ENCODE measurements at places on chromosomes 16 and 17.
A peak's percentile ranks its signal among the peaks of the same experiment; 100 is the strongest.

GRCh38 chr16:49876716-49877129 lies 20.8 kb upstream of the ZNF423 start:
- peak; percentile 92 for DNase-seq

GRCh38 chr16:62821824-62822223 lies 785.6 kb upstream of the CDH8 start:
- no peak for DNase-seq

GRCh38 chr16:74029115-74029792 lies 267.4 kb upstream of the PSMD7 start:
- no peak for DNase-seq

DNA sequence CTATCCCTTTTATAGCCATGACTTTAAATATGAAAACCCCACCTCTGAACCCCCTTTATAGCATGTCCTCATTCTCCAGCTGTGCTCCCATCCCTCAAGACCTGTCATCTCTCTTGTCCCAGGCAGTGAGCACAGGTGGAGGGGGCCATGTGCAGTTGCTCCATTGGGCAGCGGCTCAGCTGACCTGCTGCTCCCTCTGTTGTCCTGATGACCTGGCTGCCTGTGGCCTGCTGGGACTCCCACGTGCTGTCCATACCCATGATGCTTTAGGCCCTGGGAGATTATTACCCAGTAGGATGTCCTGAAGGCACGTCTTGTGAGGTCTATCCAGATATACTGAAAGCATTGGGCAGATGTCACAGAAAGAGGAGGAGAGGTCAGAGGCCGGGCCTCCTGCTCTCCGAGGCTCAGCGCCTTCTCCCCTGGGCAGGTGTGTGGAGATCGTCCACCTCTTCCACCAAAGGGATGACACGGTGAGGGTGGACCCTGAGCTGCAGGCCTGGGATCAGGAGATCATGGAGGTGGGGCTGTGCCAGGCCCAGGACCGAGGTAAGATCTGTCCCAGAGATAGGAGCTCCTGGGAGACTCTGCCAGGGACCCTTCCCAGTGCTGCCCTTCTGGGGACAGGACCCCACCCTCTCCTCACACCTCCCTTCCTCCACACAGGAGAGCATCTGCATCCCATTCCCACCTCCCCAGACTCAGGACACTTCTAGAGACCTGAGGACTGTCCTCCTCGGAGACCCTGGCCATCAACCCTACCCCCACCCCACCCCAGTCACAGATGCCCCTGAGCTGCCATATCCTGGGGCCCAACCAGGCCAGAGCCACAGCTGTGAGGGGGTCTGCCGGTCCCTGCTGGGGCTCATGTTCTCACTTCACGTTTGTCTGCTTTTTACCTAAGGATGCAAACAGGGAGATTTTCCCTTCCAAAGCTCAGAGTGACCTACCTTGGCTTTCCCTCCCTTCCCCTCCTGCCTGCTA lies 58.0 kb downstream of the GOSR1 start:
- no peak for DNase-seq

GRCh38 chr17:73430848-73431247 lies 119.0 kb upstream of the CDC42EP4 start:
- DNase-seq = no peak

DNA sequence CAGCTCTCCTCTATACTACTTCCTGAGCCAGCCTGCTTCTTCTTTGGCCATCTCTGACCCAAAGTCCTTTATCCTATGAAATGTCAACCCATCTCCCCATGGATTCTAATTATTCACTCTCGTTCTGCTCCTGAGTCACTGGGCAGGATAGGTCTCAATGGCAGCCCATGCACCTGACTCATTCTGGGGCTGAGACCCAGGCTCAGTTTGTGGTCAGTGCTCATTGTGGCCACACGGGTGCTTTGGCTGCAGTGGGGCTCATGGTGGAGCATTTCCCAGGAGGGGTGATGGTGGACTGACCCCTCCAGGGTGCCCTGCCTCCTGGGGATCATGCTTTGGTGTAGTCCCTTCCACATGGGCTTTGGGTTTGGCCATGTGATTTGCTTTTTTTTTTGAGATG lies 154.8 kb upstream of the WSCD1 start:
- DNase-seq = no peak

DNA sequence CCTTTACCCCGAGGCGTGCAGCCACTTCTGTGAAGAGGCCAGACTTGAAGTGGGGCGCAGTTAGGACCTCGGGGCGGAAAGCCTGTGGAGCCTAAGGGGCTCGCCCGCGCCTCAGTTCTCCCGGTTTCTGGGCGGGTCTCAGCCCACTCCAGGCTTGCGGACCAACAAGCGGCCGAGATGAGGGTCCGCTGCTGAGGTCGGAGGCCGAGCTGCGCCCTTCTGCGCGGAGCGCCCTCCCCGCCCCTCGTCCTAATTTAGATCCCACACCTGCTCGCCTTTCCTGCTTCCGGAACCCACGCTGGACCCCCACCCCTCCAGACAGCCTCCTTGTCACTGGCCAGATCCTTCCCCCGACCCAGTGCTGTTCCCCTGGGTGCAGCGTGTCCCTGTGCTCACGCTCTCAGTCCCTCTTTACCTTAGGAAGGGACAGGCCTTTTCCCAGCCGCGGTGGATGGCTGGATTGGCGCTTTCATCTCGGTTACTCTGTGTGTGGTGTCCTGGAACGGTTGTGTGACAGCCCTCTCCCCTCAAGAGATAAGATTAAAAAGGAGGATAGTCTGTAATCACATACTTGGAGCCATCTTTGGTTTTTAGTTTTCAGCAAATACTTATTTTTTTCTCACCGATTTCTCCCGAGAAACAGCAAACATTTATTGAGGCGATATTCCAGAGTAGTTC lies 933 bp upstream of the ATXN7L3 start:
- no peak for DNase-seq

- no peak for DNase-seq
Observed at GRCh38 chr16:88731699-88732098, 25.4 kb downstream of the CTU2 start.

DNA sequence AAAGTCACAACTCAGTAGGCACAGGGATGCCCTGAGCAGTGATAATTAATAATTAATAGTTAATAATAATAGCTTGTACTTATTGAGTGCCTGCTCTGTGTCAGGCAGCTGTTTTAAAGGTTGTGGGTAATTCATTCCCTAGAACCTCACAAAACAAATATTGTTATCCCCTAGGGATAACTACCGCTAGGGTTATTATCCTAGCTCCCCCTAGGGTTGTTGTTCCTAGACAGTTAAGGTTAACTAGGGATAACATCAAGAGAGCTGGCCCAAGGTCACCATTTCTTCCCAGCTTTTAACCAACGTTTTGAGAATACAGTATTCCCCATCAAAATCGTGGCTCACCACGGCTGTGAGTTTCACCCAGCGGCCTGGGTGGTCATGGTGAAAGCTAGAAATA lies 180.1 kb downstream of the PRKCB start:
- DNase-seq = no peak

- no peak for DNase-seq
Observed at GRCh38 chr17:21376759-21377690, 868 bp downstream of the KCNJ12 start.

- DNase-seq = no peak
Observed at GRCh38 chr17:48294806-48295361, 135.1 kb downstream of the SKAP1 start.

GRCh38 chr17:32303781-32304288 lies 38.1 kb downstream of the C17orf75 start:
- DNase-seq = no peak

DNA sequence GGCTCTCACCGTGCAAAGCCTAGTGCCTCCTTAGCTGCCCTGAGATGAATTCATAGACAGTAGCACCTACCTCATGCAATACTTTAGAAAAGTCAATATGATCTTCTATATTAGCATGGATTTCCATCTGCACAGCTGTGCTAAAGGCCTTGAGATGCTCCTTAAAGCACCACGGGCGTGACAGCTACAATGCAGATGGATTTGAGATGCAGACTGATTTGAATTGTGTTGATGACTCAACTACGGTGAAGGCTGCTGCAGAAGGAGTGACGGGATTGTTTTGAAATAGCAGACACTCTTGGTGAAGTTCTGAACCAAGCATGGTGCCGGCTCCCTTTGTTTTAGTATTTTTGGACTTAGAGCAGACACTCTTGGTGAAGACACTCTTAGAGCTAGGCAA lies 88.2 kb downstream of the SPECC1 start:
- no peak for DNase-seq

GRCh38 chr17:70871180-70871818 lies 702.0 kb downstream of the KCNJ2 start:
- DNase-seq = no peak

Measured in neural crest cell (in vitro differentiated cells).